Hematopoietic multipotent progenitor cell treated with erythropoietin and hydrocortisone succinate and interleukin-3 and kit ligand, for 17 days (in vitro differentiated cells): ENCODE measurements at places on chromosomes 12 and 14.
A peak's percentile ranks its signal among the peaks of the same experiment; 100 is the strongest.

DNA sequence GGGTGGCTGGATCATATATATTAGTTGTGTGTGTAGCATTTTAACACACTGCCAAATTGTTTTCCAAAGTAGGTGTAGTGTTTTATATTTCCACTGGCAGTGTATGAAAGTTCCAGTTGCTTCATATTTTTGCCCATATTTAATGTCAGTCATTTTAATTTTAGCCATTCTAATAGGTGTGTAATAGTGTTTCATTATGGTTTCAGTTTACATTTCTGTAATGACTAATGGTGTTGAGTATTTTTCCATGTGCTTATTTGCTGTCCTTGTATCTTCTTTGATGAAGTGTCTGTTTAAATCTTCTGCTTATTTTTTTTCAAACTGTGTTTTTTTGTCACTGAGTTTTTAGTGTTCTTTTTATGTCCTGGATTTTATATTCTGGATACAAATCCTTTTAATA is 8.7 kb downstream of the TBC1D15 start:
- no peak for DNase-seq

- DNase-seq: no peak
Observed at GRCh38 chr12:129615001-129615400, 288.8 kb downstream of the TMEM132D start.

DNA sequence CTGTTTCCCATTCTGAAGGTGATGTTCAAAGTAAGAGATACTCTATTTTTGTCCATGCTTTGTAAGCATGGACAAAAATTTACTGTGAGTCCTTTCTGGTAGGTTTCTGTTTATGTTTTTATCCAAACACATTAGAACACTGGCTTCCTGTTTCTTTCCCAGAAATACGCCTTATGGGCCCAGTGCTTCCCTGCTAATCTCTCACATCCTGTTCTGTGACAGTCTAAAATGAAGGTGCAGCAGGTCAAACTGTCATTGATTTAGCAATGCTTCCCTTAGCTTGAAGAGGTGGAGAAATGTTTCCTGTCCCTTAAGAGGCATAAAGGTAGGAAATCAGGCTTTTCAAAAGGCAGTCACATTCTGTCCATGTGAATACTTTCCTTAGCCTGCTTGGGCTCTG is 305.6 kb downstream of the RPS29 start:
- no peak for DNase-seq

GRCh38 chr12:122951406-122951805 is 14.9 kb downstream of the ABCB9 start:
- peak; percentile 17 for DNase-seq

- DNase-seq: no peak
Observed at GRCh38 chr12:61452076-61452475, 808.1 kb upstream of the USP15 start.

DNA sequence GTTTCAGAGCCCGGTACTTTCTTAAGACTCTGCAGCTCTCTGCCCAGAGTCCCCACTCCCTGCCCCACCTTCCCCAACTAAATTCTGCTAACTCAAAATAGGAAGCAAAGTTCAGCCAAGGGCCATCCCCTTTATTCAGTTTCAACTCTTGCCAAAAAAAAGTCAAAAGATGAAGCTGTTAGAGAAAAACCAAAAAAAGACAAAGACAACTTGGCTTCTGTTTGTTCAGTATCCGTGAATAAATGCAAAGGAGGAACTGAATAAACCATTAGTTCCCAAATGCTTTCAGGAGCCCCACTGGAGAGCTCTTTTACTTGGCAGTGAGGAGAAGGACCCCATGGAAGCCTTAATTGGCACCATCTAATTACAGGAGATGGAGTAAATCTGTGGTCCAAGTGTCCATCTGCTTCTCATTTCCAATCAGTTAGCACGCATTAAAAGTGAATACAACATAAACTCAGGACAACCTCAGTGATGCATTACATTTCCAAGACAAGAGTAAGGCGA is 155.4 kb upstream of the GZMB start:
- no peak for DNase-seq

DNA sequence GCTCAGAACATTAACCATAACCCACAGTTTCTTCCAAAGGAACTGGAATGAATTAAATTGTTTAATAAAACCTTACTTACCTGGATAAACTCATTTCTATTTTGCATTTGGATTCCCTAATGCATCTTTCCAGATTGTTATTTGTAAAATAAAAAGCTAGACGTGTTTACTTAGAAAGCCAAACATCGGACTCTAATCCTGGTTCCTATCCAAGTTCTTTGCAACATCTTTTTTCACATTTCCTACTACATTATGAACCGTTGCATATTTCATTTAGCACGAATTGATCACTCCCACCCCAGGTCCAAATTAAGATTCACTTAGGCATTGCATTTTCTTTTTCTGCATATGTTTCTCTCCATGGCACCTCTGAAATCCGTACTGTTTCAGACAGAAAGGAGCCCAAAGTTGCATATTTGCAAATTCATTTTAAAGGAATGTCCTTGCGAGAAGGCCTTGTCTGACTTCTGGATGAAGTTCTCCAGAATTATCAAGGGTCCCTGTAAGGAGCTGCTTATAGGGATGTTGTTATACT is 164.4 kb upstream of the GSC start:
- DNase-seq: no peak

DNA sequence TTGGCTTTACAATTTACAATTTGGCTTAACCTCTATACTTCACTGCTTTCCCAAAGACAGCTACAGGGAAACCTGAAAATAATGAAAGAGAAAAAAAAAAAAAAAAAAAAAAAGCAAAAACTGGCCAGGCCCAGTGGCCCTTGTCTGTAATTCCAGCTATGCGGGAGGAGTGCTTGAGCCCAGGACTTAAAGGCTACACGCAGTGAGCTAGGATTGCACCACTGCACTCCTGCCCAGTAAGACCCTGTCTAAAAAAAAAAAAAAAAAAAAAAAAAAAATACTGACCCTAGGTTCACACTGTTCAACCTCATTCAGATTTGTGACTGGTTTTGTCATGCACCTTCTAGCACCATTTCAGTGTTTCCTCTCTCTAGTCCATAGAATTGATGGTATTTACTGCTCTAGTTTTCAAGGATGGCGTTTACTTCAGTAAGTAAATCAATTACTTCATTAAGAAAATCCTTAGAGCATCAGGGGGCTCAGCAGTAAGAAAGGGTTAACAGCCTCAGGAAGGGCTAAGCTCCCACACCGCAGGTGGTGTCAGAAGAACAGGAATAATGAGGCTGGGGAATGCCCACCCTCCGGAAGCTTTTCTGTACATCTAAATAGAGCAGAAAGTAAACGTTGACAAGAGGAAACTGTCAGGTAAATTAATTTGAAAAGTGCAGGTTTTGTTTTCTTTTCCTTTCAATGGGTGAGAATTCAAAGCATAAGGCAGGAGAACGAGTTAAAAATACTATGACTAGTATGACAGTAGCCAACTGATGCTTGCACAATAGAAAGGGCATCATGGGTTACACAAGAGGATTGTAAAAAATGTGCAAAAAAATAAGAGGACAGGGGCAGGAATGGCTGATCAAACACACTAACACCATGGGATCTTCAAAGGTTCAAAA is 115.0 kb upstream of the MDM1 start:
- DNase-seq: peak; percentile 8
